ENCODE measurements at places on chromosomes 7 and 10. TPM values are rescaled to one million over a fixed set of nuclear protein-coding genes. Genes with fewer than 3 reads are reported as not detected.

Gene LIPK
- not detected for total RNA-seq

Gene SLC25A40
- total RNA-seq: 4.2 TPM

Gene ARHGAP19
- 5.0 TPM for total RNA-seq

Gene OR13A1
- not detected for total RNA-seq

Gene CPA1
- total RNA-seq: not detected

- DNase-seq: no peak
These were observed 17.4 kb upstream of the GDF10 start for GRCh38 chr10:47282657-47283018.

DNA sequence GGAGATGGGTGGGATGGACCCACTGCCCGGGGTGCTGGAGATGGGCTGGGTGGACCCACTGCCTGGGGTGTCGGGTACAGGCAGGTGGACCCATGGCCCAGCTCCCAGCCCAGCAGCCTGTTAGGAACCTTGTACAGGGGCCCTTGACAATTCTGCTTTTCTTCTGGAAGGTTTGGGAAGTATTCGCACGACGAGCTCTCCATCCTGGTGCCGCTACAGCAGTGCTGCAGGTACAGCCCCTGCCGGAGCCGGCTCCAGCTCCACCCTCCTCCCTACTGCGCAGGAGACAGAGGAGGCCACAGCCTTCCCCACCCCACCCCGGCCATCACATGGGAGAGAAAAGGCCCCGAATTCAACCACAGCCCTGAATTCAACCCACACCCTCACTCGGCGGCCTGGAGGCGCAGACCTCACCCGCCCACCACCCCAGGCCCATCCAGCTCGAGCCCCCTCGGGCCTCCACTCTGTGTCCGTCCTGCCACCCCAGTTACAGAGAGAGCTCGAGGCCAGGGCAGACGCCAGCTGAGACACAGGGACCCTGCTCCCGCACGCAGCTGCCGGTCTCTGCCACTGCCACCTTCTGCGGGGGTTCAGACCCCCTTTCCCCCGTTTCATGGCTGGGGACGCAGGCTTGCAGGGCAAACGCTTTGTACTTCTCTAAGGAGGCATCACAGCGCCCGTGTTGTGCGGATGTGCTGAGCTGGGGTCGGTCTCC is 31.3 kb upstream of the FOXL3 start:
- no peak for DNase-seq

- DNase-seq: peak; percentile 96
These were observed 113.1 kb upstream of the IGFBP3 start for GRCh38 chr7:46034056-46034768.

DNA sequence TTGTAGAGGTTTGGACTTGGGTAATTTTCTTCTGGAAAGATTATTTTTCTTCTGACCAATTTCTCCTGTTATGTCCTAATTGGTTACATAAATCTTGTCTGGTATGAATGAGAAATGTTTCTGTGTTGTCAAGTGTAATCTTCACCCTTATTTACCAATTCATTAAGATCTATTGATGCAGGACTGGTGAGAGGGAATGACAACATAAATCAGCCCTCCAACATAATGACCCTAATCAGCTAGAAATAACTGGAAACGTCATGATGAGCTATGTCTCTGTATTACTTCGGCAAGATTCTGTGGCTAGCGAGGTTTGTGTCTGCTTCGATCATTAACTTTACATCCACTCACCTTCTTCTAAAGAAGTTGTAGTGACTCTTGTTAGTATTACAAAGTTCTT is 3.5 kb downstream of the FOXP2 start:
- no peak for DNase-seq

DNA sequence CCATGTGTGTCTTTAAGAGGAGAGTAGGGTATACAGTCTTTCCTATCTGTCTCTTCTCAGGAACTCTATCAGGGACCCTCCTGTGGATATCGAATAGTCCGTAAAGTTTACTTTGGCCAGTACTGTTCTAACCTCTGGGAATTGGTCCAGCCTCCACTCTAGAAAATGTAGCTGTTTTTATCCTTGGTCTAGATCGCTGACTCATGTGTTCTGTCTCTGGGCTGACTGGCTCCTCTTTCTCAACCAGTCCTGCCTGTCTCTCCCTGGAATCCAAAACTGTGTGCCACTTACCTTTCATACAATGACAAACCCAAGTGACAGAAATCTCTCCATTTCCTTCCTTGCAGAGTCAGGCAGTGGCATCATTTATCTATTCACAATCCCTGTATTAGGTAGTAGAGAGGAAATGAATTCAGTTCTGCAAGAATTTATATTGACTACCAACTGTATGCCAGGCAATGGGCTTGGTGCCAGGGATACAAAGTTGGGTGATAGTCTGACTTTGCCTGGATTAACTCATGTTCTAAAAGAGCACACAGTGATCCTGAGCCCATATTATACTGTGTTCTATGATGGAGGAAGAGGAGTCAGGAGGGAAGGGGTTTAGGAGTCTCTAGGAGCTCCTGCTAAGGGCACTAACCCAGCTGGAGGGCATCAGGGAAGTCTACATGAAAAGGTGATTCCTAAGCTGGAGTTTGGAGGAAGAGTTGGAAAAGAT is 232.7 kb downstream of the LRMDA start:
- peak; percentile 45 for DNase-seq

DNA sequence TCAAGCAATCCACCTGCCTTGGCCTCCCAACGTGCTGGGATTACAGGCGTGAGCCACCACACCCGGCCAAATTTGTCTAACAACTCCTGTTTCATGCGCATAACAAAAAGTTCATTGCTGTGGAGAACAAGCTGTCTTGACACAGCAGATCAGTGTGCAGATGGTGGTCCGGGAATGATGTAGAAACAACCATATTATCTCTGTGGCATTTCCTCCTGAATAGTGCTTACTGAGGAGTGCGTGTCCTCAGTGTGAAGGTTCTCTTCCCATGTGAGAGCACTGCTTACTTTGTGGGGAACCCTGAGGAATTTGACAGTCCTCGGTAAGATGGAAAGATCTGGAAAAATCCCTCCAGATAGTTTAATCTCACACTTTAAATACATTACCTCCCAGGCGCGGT is 30.3 kb upstream of the ZNF438 start:
- no peak for DNase-seq

- no peak for DNase-seq
These were observed 342.3 kb upstream of the BMPER start for GRCh38 chr7:33562996-33563395.

DNA sequence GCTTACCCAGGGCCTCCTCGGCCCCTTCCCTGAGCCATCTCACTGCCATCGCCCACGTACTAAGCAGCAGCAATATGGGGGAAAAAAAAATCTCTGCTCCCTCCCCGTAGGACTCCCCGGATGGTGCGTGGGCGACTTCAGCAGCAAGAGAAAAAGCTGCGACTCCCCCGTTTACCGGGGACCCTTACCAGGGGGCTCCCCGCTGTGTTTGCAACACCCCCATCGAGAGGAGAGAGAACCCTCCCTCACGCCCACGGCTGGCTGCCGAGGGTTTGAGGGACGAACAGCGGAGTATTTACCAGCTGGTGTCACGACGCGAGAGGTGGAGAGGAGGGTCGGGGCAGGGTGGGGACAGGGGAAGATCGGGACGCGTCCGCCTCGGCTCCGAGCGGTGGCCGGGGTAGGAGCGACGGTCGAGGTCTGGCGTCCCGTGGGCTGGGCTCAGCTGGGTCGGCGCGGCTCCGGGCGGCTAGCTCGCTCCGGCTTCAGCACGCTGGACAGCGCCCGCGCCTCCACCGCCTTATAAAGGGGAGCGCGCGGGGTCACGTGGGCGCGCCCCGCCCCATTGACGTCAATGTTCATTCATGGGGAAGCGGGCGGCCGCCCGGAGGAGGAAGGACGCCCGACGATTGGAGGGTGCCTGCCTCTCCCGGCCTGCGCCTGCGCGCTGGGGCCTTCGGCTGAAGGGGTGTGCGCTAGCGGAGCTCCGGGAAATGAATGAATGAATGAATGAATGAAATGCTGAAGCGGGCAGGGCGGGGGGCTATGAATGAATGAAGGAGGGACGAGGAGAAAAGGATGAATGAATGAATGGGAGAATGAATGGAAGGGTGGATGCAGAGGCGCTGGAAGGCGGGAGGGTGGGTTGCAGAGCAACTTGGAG is at the start of gene VGF:
Gene VGF, minus strand, starts transcription at position 495 of the 883 bp plus-strand sequence. CDS start 726 bp downstream, outside the sequence.
- peak; percentile 97 for DNase-seq

- DNase-seq: no peak
These were observed 25.5 kb downstream of the C1GALT1 start for GRCh38 chr7:7207876-7208275.
